NCI-H524 (cell line): ENCODE measurements at places on chromosomes 2 and 18.

DNA sequence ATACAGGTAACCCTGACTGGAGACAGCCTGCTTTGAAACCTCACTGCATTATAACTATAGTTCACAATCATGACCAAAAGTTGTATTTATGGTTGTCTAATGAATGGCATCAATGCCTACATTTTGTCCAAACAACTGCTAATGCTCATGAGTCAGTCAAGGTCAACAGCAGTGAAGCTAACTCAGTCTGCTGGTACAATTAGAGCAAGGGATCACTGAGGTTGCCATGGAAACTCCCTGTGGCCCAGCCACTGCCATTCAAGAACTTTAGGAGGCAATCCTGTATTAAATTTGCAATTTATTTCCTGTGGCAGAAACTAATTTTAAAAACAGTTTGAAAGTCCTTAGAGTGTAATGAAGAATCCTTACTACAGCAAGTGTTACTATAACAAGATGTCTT is 185.1 kb upstream of the SMAD7 start:
- peak; percentile 8 for DNase-seq

- DNase-seq: no peak
Observed at GRCh38 chr2:181395851-181396250, 61.3 kb upstream of the ITGA4 start.

DNA sequence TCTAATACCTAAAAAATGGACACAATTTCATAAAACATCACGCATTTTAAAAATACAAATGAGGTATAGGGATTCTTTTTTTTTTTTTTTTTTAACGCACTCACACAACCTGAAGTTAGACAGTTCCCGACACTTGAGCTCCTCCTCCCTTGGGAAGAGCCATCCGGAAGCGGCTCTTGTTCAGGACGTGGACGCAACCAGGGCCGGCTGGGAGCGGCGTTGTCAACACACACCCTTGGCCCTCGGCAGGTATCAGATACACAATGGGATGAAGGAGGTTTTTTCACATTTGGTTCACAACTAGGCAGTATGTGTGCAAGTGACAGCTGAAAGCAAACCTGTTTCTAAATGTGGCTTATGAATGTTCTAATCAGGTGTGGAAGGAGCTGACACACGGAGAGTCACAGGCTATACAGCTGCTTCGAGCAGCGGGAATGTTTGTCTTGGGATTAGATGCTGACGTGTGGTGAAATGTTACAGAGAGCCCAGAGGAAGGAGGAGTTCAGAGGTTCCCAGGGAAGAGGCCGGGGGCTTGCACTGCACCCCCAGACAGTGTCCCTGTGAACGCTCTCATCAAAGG is 111.1 kb downstream of the PXDN start:
- no peak for DNase-seq

GRCh38 chr2:113930448-113930847 is 40.6 kb downstream of the ACTR3 start:
- no peak for DNase-seq

DNA sequence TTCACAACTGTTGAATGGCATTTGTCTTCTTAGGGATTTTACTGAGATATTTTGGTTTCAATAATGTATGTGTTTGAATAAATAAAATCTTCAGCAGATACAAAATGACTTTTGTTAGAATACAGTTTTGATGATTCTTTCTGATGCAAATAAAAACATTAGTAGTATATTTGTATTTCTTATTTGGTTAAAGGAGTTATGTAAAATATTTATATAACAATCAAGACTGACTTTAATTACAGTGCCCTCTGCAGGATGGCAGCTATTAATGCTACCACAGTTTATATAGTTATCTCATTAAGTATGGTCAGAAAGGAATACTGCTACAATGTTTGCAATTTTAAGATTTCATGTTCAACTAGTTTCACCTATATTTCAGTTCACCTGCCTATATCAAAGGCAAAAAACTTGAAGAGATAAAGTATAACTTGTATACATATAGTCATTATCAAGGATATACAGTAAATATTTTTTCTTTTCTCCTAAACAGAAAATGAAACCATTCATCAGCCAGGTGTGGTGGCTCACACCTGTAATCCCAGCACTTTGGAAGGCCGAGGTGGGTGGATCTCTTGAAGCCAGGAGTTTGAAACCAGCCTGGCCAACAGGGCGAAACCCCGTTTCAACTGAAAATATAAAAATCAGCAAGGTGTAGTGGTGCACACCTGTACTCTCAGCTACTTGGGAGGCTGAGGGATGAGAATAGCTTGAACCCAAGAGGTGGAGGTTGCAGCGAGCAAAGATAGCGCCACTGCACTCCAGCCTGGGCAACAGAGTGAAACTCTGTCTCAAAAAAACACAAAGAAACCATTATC is 19.8 kb downstream of the ARL5A start:
- DNase-seq: no peak

GRCh38 chr2:163462993-163463392 is 272.8 kb downstream of the FIGN start:
- DNase-seq: no peak

GRCh38 chr18:48702346-48703027 is 163.7 kb downstream of the CTIF start:
- DNase-seq: no peak

GRCh38 chr2:72293620-72294019 is 146.0 kb upstream of the CYP26B1 start:
- no peak for DNase-seq

DNA sequence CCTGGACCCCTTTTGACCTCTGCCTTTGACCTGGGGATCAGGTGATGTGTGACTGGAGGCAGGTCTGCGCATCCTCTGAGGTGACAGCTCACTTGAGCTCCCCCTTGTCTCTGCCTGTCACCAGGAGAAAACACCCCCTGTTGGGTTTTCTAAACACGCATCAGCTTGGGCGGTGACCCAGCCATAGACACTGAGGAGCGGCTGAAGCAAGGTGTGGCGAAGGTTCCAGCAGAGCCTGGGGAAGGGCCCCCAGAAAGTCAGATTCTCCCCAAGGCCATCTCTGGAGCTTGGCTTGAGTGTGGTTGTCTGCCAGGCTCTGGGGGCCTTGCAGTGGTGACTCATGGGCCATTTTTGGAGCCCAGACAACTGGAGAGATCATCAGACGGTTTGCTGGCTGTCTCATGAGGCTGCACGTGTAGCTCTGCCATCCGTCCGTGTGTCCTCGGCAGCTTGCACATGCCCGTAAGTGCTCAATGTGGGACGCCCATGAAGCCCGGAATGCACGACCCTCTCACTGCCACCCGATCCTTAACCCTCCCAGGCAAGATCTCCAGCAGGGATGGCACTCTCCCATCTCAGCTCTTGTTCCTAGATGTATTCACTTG is 29.4 kb downstream of the SIX3 start:
- no peak for DNase-seq

GRCh38 chr2:9430316-9431293 is 7.2 kb downstream of the CPSF3 start:
- DNase-seq: no peak

- DNase-seq: no peak
Observed at GRCh38 chr18:13614641-13615288, 111.6 kb downstream of the FAM210A start.

DNA sequence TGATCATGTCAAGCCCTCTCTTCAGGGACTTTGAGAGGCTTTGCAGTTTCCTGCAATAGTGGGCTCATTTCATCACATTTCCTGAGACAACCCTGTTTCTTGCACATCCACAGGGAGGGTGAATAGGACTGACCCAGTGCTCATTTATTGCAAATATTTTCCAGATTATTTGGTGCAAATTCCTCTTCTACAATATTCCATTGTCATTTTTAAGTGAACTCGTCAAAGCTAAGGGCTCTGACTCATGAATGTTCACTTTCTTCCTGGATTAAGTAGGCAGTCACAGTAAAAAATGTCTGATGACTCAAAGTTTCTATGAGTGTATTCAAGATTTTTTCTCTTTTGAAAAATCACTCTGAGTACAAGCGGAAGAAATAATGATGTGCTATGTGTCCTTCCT is 225.5 kb upstream of the GALNT5 start:
- no peak for DNase-seq

DNA sequence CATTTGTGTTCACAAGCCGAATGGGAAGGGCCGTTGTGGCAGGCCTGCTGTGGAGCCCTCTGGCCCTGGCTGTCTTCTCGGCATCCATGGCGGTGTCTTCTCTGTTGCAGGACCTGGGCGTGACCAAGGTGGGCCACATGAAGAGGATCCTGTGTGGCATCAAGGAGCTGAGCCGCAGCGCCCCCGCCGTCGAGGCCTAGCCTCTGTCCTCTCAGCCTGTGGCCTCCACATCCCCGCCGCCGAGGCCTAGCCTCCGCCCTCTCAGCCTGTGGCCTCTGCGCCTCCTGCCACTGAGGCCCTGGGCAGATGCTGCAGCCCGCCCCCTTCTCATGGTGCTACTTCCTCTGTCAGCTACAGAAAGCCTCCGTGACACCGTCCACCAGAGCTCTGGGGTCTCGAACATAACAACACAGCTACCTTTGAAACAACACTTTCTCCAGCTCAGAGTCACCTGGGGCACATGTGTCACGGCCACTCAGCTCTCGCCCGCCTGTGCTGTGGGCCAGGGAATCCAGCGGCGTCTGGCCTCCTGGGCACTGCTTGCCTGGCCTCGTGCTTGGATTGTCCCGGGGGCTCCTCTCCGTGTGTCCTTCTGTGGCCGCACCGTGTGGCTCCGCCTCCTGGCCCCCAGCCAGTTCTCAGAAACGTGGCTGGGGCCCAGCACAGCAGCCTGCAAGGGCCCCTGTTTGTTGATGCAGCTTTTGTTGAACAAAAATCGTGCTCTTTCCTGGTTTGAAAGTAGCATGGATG is 97.1 kb downstream of the USP40 start:
- no peak for DNase-seq

DNA sequence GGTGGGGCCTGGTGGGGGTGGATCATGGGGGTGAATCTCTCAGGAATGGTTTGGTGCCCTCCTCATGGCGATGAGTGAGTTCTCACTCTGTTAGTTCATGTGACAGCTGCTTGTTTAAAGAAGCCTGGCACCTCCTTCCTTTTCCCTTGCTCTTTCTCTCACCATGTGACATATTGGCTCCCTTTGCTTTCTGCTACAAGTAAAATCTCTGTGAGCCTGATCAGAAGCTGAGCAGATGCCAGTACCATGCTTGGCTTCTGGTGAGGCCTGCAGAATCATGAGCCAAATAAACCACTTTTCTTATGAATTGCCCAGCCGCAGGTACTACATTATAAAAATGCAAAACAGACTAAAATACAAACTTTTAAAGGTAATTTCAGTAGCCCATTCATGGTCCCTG is 73.4 kb upstream of the TEX51 start:
- DNase-seq: peak; percentile 17

GRCh38 chr2:75751824-75752468 is 41.2 kb upstream of the GCFC2 start:
- DNase-seq: peak; percentile 12

DNA sequence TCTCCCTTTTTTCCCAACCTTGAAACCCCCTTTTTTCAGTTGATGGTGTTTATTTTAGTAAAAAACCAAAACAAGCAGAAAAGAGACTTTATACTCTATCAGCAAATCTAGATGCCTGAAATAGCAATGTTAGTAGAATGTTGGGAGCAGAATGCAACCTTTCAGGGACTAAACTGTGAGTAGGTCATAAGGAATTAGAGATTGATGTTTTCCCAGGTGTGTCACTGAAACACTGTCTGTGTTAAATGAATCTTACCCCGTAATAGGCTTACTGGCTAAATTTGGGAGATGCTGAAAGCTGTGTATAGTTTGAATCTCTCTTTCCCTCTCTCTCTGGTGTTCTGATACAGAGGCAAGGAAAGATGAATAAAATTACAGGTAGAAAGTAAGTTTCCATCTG is 43.8 kb downstream of the AGFG1 start:
- no peak for DNase-seq

DNA sequence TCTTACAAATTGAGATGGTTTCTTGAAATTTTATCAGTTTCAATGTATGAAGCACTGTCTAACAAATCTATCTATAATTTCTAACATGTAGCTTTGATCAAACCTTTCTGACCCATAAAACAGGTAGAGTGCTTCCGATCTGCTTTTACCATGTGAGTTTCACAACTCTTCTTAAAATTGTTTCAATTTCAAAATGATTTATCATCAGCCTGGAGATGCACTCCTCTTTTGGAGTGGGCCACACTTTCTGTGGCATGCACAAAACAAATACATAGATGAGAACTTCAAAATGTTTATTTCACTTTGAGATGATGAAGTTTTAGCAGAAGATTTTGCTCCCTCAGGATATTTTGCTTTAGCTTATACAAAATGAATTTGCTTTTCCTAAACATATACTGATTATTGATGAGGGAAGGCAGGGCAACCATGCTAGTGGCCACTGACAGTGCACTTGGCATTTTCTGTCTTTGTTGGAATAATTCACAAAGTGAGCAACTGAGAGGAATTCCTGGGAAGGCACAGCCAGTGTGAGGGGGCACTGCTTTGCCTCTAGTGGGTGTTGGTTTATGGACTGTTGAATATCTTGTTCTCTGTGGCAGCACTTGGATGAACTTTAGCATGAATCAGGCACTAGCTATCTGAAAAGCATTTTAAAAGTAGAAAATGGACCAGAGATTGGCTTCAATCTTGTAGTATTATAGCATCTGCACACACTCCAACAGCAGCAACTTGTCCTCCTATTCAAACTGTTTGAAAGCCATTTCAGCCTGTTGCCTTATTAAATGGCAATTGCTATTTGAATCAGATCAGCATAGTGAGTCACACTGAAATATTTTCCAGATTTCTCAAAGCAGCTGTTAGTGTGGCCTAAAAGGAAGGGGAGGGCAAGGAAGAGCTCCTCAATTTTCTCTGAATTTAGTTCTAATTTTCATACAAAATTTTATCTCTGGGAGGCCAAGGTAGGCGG is 193.2 kb downstream of the CCDC85A start:
- no peak for DNase-seq

- DNase-seq: no peak
Observed at GRCh38 chr2:228140934-228141528, 40.5 kb downstream of the SPHKAP start.

GRCh38 chr18:31386741-31387140 is 10.2 kb downstream of the DSG4 start:
- DNase-seq: no peak

GRCh38 chr2:98842136-98842535 is 93.9 kb downstream of the CRACDL start:
- DNase-seq: no peak

DNA sequence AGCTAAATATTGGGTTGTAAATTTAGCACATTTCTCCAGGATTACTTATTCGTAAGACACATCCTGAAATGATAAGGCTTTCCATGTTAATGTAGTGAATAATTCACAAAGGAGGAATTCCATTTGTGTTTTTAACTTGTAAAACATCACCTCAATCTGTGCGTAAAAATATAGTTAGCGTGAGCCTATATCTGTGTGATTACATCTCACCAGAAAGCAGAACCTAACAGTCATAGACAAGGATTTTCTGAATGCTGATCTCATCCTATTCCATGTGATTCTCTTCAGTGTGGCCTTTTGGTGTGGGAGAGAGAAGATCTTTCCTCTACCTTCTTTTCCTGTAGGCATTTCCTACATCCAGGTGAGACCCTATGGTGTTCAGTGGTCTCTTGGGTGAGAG is 263.2 kb upstream of the RASGRP3 start:
- no peak for DNase-seq

DNA sequence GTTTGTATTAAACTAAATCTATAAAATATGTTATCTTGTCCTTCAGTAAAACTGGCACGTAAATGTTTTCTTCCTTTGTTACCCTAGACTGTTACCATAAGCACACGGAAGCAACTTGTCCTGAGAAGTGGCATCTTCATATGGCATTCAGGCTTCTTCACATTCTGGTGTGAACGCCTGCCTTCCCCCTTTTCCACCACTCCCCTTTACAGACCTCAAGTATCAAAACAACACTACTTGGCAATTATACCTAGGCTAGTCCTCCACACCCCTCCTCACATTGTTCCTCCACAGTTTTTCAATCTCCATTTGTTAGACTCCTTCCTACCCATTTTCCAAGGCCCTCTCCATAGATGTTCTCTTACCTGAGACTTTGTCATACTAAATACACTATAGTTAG is 2.9 kb downstream of the MEX3C start:
- DNase-seq: peak; percentile 11
